Stimulated activated CD8-positive, alpha-beta memory T cell treated with anti-CD3 and anti-CD28 coated beads, Interleukin-4, amount 100 ng/mL, for 48 hours (primary cell): ENCODE measurements at places on chromosomes 7 and 10.

GRCh38 chr7:2192831-2193534 is 39.8 kb downstream of the MAD1L1 start:
- peak; percentile 19 for DNase-seq

GRCh38 chr10:119688033-119688508 is 36.9 kb downstream of the BAG3 start:
- no peak for DNase-seq

DNA sequence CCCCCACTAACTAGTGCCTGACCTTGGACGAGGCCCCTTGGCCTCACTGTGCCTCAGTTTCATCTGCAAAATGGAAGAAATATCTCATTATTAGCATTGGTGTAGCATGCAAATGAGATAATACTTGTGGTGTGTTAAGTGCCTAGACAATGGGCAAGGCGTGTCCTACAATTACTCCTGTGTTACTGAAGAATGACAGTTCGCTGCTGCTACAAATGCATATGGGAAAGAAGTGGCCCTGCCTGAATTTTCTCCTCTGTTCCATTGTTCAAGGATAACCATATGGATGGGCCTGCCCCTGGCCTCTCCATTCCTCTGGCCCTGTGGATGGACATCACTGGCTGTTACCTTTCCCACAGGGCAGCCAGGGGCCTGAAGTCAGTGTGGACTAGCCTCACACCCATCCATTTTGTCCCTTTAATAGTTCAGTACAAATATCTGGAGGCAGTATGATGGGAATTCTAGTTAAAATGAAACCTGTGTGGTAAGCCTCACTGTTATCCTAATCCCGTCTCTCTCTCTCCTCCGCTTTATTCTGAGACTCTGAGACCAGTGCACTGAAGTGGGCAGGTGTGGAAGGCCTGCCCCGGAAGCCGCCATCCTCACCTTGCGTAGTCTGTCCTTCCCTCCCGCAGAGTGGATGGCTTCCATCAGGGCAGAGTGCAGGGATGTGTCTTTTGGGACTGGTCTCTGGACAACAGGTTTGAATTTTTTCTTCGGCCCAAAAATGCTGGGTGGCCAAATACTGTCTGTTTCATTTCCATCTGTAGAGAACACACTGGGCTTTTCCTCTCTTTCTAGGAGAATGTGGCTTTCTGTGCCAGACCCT is 244.6 kb upstream of the GRB10 start:
- DNase-seq: no peak

DNA sequence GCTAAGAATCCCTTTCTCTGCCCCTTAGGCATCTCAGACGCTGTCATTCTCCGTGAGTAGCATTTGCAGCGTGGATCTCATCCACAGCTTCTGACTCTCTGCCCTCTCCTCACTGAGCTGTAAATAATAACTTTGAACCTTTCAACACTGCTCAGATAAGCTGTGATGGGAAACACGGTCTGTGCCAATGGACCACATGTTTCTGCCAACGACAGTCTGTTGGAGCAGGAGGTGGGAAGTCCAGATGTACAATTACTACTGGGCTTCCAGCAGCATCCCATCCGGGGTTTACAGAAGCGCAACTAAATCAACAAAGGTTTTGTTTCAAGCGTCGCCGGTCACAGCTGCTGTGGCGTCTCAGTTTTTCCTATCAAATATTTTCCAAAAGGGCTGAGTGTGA is 1110.6 kb downstream of the TYW1 start:
- DNase-seq: no peak

DNA sequence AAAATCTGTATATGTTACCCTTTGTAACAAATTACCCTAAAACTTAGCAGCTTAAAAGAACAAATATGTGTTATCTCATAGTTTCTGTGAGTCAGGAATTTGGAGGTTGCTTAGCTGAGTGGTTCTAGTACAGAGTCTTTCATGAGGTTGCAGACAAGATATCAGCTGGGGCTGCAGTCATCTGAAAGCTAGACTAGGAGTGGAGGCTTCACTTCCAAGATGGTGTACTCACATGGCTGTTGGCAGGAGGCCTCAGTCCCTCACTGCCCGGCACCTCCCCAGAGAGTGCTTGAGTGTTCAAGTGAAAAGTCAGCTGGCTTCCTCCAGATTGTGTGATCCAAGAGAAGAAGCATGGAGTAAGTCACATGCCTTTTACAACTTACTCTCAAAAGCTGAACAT is 16.9 kb upstream of the GGCT start:
- DNase-seq: no peak

- DNase-seq: no peak
Measured at GRCh38 chr10:114260366-114260765, 21.3 kb downstream of the VWA2 start.

DNA sequence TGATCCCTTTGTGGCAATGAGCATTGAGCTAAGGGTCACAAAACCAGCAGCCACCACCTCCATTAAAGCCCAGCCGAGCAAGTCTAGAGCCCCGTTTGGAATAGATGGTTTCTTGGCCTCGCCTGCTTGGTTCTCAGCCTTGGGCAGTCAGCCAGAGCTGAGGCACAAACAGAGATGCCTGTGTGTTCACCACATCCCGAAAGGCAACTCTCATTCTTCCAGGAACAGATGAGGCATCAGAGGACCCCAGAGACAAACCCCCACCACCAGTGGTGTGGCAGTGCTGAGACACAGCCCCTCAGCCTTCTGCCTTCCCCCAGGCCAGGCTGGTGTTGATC is 203.3 kb upstream of the ZMIZ1 start:
- no peak for DNase-seq
